ENCODE measurements at places on chromosomes 7 and 10. TPM values are rescaled to one million over a fixed set of nuclear protein-coding genes. Genes with fewer than 3 reads are reported as not detected.

The CCDC3 gene
- total RNA-seq: 1.5 TPM

DNA sequence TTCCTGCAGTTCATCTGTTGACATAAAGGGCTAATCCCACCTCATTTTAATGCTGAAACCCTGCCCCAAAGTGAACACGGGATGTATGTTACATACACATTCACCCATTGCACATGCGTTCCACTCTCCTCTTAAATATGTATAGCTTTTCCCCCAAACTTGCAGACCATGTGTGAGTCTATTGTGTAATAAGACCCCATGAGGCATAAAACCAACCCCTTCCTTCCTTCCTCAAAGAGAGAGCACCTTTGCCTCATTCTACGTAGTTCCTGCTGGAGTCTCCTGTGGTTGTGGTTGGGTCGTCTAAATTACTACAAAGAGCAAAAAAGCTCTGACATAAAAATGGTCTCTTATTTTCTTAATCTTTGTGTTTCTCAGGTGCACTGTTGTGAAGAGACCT lies 345.7 kb upstream of the KLF6 start:
- peak; percentile 70 for DNase-seq

DNA sequence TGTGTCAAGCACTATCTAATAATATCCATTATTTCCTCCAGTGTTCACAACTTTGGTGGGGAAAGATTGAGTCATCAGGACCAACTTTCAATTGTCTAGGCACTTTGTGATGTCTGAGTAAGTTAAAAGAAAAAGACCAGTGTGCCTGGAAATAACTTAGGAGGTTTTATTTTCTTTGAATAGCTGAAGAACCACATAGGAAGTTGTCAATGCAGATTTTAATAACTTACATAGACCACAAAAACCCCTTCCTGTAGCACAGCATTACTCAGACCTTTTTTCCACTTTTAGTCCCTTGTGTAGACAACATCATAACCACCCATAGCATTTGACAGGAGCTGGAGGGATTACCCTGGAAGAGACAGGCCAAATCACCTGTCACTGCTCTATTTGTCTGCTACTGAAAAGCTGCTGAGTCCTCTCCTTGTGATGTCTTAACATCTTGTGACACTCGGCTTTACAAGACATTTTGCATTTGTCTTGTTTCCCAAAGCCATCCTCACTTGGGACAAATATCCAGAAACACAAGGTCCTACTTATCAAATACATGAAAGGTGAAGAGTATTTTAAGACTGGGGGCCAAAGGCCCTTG lies 241.5 kb upstream of the PTER start:
- no peak for DNase-seq

DNA sequence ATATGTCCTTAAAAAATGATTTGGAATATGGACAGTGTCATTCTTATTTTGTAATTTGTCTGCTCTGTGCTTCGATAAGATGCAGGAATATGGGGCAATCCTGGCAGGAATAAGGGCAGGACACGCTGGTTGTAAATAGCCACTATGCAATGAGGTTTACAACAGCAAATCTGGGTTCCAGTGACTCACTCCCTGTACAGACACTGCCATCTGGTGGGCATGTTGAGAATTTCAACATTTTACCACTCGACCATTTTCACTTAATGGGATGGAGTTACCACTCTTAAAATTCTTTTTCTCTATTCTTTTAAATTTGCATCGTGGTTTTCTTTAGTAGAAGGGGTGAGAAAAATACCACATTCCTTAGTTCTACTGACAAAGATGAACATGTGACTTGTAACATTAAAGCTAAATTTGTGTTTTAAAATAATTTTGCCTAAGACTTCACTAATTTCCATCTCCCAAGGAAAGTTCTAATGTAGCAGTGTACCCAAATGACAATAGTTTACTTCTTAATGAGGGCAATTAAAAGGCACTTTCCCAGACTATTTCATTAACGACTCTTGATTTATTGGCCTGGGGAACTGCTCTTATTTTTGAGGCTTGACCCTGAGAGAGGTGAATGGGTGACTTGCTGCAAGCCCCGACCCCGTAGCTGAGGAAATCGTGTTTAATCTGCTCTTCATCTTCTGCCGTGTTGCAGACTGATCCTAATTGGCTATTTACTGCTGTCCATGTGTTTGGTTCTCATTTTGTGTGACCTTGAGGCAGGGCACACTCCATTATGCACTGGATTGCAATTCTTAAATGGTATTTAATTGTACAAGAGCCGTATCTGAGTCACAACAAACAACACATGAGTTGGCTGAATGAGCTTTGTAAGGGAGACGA lies 173.6 kb upstream of the IMMP2L start:
- DNase-seq: peak; percentile 76

The OR6V1 gene
- not detected for total RNA-seq

- no peak for DNase-seq
Measured at GRCh38 chr10:59505926-59506325, 143.6 kb upstream of the FAM13C start.

The UTF1 gene
- total RNA-seq: not detected

DNA sequence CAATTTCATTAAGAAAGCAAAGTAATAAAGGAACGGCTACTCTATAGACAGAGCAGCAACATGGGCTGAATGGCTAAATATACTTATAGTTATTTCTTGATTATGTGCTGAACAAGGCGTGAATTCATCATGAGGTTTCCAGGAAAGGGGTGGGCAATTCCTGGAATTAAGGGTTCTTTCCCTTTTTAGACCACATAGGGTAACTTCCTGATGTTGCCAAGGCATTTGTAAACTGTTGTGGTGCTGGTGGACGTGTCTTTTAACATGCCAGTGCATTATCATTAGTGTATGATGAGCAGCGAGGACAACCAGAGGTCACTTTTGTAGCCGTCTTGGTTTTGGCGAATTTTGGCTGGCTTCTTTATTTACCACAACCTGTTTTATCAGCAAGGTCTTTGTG lies 28.5 kb upstream of the ZMYND11 start:
- DNase-seq: no peak

GRCh38 chr7:137485818-137486217 lies 142.3 kb upstream of the PTN start:
- no peak for DNase-seq

- peak; percentile 47 for DNase-seq
Measured at GRCh38 chr7:18590744-18591340, 95.3 kb downstream of the HDAC9 start.

- DNase-seq: no peak
Measured at GRCh38 chr7:134359787-134360432, 43.2 kb upstream of the SLC35B4 start.

DNA sequence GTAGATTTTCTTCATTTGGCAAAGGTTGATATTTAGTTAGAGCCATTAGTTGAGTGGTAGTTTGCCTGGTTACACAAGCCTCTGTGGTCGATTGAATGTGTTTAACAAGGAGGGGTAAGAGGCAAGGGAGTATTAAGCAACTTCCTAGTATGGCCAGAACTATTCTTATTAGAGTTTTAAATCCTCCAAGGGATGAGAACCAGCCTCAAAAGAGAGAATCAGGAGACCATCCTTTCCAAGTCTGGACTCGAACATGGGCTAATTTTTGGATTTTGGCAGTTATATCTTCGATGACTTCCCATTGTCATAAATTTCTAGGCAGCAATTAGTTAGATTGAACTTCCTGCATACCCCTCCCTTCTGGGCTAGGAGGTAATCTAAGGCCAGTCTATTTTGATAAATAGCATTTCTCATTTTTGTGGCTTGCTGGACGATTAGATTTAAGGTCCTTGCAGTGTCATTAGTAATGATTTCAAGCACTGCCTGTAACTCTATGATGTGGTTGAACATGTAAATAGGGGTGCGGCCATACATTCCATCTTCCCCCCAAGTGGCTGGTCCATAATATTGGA lies 219.5 kb upstream of the KCND2 start:
- DNase-seq: no peak

- no peak for DNase-seq
Measured at GRCh38 chr10:131689954-131690757, 210.7 kb upstream of the PPP2R2D start.

- DNase-seq: no peak
Measured at GRCh38 chr7:36506820-36507219, 117.2 kb downstream of the ANLN start.

DNA sequence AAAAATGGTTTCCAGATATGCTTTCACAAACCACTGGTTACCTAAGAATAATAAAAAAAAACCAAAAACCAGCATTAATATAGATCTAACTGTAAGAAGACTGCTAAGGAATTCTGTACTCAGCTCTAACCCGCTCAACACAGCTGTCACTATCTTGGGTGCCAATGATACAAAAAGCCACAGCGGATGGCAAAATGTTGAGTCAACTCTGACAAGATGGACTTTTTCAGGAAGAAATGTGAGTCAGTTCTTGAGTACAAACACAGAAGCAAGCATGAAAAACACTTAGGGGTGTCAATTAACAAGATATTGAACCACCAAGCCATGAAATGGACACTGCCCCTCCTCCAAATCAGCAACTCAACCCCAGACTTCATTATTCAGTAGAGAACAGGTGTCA lies 55.0 kb downstream of the CTTNBP2 start:
- no peak for DNase-seq

DNA sequence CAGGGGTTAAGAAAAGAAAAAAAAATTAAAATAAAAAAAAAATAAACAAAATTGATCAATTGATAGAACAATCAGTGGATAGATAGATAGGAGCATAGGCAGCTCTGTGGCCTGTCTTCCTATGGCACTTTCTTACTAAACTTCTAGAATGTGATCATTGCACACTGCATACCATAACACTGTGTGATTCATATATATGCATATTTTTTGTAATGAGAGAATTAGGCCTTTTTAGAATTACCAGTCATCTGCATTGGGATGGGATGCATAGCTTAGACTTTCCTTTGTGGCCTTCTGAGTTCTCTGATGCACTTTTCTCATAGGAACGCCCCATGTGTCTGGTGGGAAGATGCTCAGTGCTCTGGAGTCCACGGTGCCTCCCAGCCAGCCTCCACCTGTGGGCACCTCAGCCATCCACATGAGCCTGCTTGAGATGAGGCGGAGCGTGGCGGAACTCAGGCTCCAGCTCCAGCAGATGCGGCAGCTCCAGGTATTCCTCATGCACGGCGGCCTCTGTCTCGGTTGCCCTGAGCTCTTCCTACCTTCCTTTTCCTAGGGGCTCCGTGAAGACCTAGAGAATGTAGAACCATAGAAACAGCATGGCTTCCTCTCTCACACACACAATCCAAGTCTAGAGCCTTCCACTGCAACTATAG lies 222.5 kb downstream of the ARHGAP21 start:
- no peak for DNase-seq

GRCh38 chr7:39923091-39923490 lies 27.0 kb upstream of the CDK13 start:
- DNase-seq: no peak

- DNase-seq: no peak
Measured at GRCh38 chr7:150380463-150380862, 1.3 kb downstream of the ZNF775 start.

The ZNF804B gene
- total RNA-seq: not detected

DNA sequence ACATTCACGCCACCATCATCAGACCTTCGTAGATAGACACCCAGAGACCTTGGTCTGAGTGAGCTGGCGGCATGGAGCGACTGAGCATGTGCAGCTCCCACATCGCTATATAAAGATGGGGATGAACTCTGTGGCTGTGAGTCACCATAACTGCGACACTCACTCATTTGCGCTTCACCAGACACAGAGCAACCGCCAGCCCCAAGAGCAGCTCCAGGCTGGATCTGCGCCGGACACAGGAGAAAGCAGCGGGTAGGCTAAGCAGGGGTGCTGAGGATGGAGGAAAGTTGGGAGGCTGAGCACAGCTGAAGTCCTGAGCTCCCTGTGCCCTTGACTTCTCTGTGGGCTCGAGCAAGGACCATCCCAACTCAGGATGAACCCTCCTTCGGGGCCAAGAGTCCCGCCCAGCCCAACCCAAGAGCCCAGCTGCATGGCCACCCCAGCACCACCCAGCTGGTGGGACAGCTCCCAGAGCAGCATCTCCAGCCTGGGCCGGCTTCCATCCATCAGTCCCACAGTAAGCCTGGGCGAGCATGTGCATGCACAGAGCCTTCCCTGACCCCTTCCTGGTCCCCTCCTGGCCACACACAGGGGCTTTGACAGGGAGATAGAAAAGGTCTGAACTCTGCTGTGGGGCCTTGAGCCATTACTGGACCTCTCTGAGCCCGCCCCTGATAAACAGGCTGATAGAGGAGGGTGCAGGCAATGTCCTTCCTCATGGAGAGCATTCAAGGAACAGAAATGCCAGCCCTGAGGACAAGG lies at the start of gene OPN4:
Gene OPN4 (plus strand): TSS at position 137 of the 762 bp plus-strand sequence. CDS start 237 bp downstream, at position 374.
- no peak for DNase-seq

The MAGI2 gene
- total RNA-seq: 0.26 TPM

DNA sequence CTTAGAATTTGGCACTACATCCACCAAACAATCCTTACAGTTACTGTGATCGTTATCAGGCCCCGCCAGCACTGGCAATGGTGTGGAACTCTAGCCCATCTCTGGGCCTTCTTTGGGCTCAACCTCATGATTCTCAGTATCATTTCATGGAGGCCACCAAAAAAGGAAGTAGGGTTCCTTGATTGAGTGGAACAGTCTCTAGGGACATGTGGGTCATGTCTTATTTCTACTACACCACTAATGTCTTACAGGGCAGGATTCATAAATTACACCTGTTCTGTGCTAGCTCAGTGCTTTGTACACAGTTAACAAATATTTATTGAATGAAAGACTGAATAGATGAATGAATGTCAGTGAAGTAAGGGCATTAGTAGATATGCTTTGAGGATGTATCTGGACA lies 53.9 kb downstream of the AP3M1 start:
- DNase-seq: no peak

GRCh38 chr10:11715815-11716494 lies 26.2 kb upstream of the ECHDC3 start:
- DNase-seq: no peak

The CTAGE15 gene
- total RNA-seq: 0.13 TPM

DNA sequence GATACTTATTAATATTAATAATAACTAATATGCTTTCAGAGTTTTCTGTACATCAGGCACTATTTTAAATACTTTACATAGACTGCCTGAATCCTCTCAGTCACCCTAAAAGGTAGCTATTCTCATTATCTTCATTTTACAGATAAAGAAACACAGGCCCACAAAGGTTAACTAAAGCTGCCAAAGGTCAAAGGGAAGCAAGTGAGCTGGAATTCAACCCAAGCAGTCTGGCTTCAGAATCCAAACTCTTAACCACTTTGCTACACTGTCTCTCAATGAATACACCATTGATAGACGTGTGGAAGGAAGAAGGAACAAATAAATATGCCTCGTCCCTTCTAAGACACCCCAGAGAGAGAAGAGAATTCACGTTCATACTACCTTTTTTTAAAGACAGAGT lies 52.0 kb downstream of the GFRA1 start:
- no peak for DNase-seq

- DNase-seq: no peak
Measured at GRCh38 chr10:121248266-121248665, 350.0 kb downstream of the FGFR2 start.

DNA sequence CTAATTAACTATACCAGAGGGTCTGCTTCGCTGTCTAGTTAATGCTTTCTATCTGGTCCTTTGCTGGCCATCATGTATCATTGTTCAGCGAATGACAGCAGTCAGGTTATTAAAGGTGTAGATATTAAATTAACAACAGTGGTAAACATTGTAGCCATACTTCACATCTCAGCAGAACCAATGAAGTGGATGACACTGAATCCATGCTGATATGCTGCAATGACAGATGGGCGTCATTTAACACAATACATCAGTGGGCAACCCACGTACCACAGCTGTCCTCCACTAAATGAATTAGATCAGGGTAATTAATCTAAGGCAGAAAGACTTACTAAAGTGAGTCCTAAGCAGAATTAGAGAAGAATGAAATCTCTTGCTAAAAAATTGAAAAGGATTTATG lies 767.2 kb downstream of the NXPH1 start:
- no peak for DNase-seq

All from dermis microvascular lymphatic vessel endothelial cell (primary cell).